ENCODE measurements at places on chromosomes 16 and 17.

- DNase-seq = no peak
These were observed 34.7 kb downstream of the BAHCC1 start for GRCh38 chr17:81429821-81430551.

- no peak for DNase-seq
These were observed 40.4 kb downstream of the AATF start for GRCh38 chr17:36989173-36989572.

GRCh38 chr17:28849281-28849680 is 5.5 kb upstream of the ERAL1 start:
- no peak for DNase-seq

GRCh38 chr16:68884861-68885720 is 41.8 kb downstream of the TANGO6 start:
- DNase-seq = no peak

GRCh38 chr16:66447491-66447890 is 20.4 kb downstream of the BEAN1 start:
- DNase-seq = no peak

DNA sequence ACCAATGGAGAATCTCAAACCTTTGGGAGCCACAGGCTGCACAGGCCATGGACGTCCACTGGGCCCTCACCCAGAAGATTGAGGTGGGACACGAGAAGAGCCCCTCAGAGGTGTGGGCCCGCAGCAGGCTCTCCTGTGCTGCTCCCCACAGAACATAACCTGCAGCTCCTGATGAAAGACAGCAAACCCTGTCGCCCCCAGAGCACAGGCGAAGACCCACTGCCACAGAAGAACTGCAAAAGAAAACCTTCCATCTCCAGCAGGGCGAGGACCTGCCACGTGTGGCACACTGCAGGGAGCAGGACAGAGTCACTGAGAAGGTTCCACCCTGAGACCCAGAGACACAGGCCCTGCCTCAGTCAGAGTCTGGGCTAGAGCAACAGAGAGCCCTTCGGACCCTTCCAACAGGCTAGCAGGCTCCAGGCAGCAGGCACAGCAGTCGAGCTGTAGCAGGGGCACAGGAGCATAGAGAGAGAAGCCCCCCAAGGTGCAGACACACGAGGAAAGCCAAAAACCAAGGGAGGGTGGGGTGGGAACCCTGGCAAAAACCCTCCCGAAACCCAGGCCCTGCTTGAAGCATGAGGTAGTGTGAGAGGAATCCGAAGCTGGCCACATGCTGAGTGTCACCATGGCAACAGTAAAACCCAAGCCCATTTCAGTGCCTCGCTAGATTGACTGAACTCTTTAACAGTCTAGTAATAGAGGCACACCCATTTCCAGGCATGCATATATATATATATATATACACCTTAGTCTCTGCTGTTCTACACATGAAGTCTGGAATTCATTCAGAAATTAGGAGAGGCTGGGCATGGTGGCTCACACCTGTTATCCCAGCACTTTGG is 60.0 kb upstream of the CHMP6 start:
- peak; percentile 12 for DNase-seq

- DNase-seq = no peak
These were observed 3.4 kb upstream of the TM4SF5 start for GRCh38 chr17:4768298-4768697.

GRCh38 chr17:34549966-34550365 is 29.4 kb upstream of the TMEM132E start:
- no peak for DNase-seq

- DNase-seq = no peak
These were observed 3.5 kb downstream of the SEC14L1 start for GRCh38 chr17:77144227-77144626.
